ENCODE measurements at places on chromosomes 1 and 21.

DNA sequence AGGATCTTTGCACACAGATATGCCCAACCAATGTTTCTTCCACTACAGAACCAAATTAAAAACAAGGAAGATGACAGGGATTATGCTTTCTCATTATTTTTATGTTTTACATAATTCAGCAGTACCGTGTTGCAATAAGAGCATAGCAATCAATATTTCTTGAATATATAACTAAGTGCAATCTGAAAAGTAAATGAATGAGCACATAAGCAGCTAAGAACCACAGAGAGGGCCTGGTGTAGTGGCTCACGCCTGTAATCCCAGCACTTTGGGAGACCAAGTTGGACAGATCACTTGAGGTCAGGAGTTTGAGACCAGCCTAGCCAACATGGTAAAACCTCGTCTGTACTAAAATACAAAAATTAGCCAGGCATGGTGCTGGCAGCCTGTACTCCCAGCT is 423.7 kb downstream of the MRPL39 start:
- DNase-seq = no peak

- DNase-seq = peak; percentile 26
Measured at GRCh38 chr1:206012086-206012859, 9.1 kb upstream of the RAB7B start.

GRCh38 chr1:14437417-14437918 is 161.0 kb upstream of the KAZN start:
- DNase-seq = no peak

GRCh38 chr21:44359396-44359795 is 6.0 kb downstream of the TRPM2 start:
- DNase-seq = no peak

GRCh38 chr1:112911506-112912220 is 44.3 kb downstream of the SLC16A1 start:
- DNase-seq = no peak

- no peak for DNase-seq
Measured at GRCh38 chr21:42027822-42028765, 17.9 kb upstream of the ZBTB21 start.

DNA sequence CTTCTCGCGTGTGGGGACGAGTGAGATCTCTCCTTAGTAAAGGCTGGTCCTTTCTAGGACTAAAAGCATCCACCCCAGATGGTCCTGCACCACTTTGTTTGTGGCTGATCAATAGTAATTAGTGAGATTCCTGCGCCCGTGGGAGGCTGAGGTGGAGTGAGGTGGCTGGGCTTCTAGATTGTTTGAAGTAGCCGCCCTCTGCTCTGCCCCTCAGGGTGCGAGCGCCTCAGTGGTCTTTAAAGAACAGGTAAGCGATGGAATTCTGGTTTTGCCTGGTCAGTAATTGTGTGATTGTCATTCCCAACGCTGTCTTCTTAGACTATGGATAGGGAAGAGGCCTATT is 20.7 kb downstream of the PEX14 start:
- DNase-seq = no peak

DNA sequence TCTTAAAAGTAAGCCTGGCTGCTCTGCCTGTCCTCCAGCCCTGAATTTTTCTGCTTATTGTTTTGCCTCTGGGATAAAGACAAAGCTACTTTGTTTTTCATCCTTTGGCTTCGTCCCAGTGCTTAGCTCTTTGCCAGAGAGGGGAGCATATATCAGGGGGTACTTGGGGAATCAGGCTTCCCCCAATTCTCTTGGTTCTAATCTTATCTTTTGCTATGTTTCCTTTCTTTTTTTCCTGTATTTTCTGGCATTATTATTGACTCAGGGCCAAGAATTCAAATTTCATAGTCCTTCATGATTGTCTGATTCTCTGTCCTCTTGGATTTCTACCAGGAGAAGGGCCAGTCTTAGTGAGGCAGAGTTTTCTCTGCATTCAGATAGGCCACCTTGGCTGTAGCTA is 51.2 kb downstream of the GIPC2 start:
- DNase-seq = no peak

Measured in stimulated activated CD8-positive, alpha-beta memory T cell treated with anti-CD3 and anti-CD28 coated beads, Interleukin-4, amount 100 ng/mL, for 4 hours (primary cell).